ENCODE measurements at places on chromosomes 4 and X.

GRCh38 chr4:4625488-4625887 lies 83.6 kb upstream of the STX18 start:
- peak; percentile 84 for DNase-seq

DNA sequence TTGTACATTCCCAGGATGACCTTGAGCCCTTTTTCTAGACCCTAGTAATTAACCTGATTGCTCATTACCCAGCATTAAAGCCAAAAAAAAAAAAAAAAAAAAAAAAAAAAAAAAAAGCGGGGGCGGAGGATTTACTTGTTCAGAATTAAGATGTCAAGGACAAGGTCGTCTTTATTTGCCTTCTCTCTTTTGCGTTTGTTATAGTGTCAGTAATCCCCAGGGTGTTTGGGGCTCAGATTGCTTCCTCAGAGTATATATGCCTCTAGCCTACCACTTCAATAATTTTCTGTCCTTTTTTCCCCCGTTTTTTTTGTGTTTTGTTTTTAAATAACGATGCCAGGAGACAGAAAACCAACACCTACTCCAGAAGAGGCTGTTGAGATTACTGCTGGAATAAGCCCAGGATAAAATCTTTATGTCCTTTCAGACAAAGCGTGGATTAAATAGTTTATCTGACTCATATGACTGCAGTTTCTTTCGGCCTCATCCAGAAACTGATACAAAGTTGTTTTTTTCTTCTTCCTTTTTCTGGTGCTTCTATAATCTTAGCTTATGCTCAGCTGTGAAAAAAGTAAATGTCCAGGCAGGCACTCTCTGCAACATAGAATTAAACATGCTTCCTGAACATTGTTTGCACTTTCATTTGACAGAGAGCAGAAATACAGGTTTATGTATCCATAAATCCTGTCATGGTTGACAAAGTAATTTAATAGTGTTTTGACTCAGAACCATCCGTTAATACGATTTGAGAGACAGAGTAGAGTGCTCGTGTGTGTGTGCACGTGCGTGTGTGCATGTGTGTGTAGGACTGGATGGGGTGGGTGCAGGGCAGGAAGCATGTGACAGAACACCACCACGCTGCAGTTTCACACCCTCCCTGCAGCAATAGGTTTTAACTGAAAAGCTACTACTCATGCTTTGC lies 138.6 kb downstream of the AFF1 start:
- no peak for DNase-seq

GRCh38 chrX:12582649-12583048 lies 208.6 kb upstream of the PRPS2 start:
- DNase-seq: no peak

DNA sequence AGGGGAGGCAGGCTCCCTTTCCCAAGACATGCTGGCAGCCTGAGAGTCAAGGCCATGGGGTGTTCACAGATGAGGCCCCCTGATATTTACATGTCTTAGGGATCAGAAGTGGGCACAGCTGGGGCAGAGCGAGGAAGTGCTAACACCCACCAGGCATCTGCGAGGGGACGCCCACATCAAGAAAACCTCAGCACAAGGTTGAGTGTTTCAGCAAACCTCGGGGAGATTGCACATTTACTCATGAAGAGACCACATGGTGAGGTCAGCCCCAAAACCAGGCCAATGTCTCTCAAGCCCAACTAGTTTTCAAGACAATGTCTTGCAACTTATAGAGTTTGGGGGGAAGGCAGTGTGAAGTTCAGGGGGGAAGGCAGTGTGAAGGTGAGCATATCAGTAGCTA lies 55.2 kb downstream of the CLNK start:
- no peak for DNase-seq

DNA sequence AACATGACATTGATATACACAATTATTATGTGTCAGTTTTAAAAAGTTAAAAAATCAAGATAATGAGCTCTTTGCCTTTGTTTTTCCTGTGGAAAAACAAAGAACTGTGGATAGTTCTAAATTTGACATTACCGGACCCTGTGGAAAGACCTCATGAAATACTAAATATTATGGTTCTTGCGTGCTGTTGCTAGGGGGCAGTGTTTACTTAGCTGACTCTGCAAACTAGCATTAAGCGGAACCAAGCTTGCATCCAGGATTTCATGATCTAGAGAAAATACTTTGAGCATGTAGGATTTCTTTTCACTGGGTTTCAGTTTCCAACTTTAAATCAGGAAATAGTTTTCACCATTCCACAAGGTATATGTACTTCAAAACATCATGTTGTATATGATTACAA lies 33.6 kb downstream of the CLCN4 start:
- DNase-seq: peak; percentile 36

DNA sequence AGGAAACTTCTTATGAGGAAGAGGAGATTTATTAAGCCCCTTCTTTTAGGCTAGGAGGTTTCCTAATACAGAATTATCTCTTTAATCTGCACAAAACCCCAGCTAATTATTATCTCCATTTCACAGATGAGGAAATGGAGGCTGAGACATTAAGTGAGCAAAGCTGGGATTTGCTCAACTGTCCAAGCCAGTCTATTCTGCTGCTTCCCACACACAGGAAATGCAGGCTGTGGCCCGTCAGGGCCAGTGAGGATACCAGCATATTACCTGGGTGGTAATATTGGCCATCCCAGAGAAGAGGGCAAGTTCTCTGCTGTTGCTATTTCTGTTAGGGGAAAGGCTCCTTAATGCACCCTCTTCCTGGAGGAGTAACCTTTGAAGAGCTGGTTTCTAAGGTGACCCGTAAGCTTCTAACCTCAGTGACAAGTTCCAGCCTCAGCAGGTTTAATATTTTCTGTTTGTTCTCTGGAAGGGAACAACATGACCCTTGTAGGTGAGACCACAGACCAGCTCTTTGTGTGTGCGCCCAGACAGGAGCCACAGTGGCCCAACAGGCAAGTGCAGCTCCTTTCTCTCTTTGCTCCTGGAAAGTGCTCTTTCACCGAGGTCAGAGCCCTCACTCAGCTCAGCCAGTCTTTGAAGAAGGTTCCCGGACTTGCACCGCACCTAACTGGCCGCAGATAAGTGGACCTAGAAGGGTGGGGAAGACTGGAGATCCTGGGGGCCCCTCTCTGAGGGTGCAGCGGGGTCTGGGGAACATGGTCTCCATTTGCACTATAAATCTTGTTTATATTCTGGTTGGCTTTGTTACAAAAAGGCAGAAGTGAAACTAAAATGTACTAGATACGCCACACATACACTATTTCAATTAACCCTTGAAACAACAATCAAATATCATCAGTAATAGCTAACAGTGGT lies 35.5 kb downstream of the TBC1D9 start:
- no peak for DNase-seq

GRCh38 chr4:48073567-48074103 lies 57.1 kb downstream of the NIPAL1 start:
- DNase-seq: no peak

- no peak for DNase-seq
Observed at GRCh38 chrX:129908636-129909035, 2.7 kb downstream of the UTP14A start.

GRCh38 chr4:139902321-139903320 lies 237.0 kb downstream of the MGST2 start:
- DNase-seq: peak; percentile 23

DNA sequence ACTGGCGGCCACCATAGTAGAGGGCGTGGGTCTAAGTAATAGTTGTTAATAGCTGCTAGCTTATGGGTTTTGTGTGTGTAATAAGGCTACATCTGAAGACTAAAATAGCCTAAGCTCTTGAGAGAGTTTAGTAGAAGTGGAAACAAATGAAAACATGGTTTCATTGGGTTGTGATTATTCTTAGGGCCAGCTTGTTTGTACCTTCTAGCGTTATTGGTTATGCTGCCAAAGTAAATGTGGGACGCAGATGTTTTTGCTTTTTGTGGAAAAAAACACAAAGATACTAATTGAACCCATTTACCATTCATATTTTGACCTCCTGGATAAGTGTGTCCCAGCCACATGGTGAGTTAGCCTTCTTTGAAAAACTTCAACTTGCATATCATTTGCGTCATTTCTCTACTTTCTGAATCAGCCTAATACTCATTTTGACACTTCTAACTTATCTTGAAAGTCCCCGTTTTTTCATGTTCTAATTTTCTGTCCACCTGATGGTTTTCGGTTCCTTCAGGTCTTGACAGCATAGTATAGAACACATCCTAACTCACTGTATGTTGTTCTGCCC lies 305.3 kb downstream of the FRMPD4 start:
- DNase-seq: no peak

GRCh38 chrX:1527457-1527856 lies 9.5 kb downstream of the P2RY8 start:
- DNase-seq: no peak

GRCh38 chrX:44514272-44514671 lies 28.4 kb downstream of the FUNDC1 start:
- DNase-seq: no peak

GRCh38 chrX:39165185-39165584 lies 363.9 kb downstream of the MID1IP1 start:
- DNase-seq: no peak

DNA sequence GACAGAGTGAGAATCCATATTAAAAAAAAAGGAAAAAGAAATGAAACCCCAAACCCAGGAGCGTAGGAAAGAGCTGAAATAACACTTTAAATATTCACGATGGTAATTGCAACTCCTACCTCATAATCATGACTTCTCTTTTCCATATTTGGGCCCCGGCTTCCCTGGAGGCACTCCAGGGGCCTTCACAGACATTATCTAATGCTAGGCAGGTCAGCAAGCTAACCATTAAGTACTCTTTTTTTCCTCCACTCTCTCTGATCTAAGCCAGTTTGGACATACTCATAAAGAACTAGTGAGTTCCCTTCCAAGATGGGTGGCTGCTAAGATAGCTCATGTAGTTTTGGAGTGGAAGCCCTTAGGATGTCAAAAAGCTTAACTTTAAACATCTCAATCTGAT lies 83.2 kb downstream of the SH3KBP1 start:
- no peak for DNase-seq

- DNase-seq: no peak
Observed at GRCh38 chr4:1019729-1020470, 8.5 kb downstream of the FGFRL1 start.

GRCh38 chr4:15913631-15913970 lies 24.9 kb downstream of the FGFBP1 start:
- peak; percentile 76 for DNase-seq

- no peak for DNase-seq
Observed at GRCh38 chrX:70169281-70169680, 8.0 kb upstream of the DGAT2L6 start.

DNA sequence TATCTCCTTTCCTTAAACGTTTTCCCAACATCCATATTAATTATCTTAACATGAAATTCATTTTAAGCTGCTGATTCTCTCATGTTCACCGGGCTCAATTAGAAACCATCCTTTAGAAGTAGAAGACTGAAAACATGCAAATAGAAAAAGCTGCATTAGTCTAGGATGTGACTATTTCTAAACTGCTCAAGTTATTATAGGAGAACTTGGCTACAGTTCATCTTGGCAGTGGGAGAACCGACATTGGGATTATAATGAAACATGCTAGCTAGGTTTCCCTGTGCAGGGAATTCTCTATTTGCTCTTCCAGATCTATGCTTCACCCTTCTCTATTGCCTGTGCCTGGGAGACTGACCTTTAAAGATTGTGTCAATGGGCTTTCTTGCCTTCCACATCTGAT lies 151.0 kb upstream of the PPARGC1A start:
- no peak for DNase-seq

- no peak for DNase-seq
Observed at GRCh38 chrX:70049925-70050324, at the start of gene AWAT2. AWAT2 (minus strand) TSS chrX:70049938; CDS start chrX:70049932, 6 bp downstream.

DNA sequence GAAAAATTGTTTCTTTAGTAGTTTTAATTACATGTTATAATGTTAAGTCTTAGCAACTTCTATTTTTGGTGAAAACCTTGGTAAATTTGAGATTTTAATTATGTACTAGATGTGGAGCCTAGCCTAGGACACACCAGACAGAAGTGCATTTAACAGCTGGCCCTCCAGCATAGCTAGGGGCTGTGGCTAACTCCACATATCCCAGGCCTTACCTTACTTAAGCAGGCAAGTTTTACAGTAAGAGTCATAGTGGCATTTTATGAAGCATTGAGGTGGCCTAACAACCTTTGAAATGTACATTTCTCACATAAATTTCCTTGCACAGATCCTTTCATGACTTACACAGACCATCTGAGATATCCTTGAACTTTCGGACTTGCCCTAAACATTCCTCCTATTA lies 71.6 kb upstream of the C4orf54 start:
- no peak for DNase-seq
